ENCODE measurements at places on chromosomes 5 and 9.

DNA sequence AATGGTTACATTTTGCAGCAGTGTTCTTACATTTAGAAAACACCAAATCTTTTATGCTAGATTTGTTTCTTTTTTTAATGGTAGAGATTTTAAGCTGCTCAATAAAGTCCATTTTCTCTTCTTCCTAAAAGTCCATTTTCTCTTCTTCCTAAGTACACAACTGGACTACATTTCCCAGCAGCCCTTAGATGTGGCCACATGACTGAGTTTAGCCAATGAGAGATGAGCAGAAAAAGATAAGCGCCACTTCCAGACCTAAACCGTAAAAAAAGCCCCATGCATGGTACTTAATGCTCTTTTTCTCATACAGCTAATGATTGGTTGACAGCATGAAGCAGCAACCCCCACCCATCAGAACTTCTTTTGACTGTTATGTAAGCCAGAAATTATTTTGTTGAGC, 206.7 kb downstream of the FAM114A2 start:
- peak; percentile 53 for DNase-seq

DNA sequence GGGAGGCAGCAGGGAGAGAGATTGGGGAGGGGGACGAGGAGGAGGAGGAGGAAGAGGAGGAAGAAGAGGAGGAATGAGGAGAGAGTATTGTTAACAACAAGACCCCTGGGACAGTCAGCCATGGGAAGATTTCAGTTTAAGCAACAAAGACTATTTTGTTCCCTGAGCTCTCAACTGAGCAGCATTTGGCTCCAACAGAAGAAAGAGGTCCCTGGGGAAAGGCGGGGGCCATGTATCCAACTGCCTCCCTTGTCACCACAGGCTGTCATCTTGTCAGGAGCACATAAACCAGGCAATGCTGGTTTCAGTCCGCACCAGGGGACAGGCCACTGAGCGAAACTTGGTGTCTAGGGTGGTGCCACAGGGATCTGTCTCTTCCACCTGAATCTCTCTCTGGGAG, 316.1 kb downstream of the TLE1 start:
- no peak for DNase-seq

DNA sequence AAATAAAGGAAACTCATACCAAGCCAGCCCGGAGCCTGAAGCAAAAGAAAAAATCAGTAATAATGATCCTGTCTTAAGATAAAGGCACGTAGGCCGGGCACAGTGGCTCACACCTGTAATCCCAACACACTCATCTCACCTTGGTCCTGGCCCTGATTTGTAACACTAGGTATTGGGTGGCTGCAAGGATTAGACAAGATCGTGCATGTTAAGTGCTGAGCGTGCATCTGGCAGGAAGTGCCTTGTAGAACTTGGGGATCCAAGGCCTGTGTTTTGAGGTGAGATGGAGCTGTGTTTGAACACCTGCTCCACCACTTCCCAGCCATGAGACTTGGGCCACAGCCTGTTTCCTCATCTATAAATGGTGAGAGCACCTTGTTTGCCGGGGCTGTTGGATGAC, 41.5 kb downstream of the SPRY4 start:
- peak; percentile 46 for DNase-seq

DNA sequence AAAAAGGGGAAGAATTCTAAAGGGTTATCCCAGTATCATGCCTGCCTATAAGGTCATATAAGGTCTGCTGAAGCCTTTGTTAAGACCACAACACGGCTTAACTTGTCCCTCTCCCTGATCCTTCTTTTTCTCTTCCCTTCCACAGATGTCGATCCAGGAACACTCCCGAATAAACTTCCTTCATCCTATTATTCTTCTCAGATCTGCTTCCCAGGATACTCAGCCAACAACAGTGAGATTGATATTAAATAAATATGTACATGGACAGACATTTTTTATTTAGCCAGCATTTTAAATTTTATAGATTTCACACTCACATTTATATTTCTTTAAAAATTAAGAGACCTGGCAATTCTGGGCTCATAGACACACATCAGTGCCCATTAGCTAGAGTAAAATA, 44.1 kb downstream of the DPYSL3 start:
- DNase-seq: no peak

DNA sequence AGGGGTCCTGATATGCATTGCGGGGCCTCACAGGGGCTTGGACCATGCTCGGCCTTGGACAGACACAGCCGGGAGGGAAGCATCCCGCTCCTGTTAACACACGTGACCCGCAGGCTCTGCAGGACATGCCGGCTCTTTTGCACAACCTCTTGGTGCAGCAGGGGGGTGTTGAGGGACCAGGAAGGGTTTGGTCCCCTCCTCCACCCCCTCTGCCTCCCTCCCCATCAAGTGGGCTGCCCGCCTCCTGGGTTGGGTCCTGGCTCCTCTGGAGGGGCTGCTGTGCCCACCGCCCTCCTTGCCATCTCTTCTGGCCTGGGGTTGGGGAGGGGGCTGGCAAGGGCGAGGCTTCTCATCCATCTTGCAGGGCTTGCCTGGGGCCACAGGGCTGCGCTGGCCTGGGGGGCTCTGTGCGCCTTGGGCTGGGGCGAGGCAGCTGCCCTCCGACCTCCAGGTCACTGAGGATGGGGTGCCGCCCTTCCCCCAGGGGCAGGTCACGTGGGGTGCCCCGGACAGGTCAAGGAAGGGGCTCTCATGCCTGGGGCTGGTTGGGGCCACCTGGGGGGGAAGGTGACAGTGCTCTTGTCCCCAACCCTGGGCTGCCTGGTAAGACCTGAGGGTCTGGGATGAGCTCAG, 16.8 kb upstream of the SLC9A3 start:
- DNase-seq: no peak

- DNase-seq: peak; percentile 56
Measured at GRCh38 chr9:111896942-111897600, 457 bp downstream of the UGCG start.

DNA sequence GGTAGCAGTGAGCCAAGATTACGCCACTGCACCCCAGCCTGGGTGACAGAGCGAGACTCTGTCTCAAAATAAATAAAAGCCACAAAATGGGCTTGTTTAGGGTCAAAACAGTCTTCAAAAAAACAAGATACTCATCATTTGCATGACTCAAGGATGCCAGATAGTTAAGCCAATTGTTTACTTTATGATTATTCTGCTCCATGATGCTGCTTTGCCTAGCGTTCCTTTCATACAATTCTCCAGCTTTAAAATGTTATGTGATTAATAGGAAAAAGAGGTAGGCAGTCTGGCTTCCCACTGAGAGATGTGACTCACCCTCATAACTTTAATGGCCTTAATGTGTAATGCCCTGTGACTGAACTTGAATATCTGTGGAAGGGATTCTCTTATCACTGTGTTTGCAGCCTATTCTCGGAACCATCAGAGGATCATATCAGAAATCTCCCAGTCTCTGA, 364.6 kb upstream of the TRPC7 start:
- peak; percentile 46 for DNase-seq

DNA sequence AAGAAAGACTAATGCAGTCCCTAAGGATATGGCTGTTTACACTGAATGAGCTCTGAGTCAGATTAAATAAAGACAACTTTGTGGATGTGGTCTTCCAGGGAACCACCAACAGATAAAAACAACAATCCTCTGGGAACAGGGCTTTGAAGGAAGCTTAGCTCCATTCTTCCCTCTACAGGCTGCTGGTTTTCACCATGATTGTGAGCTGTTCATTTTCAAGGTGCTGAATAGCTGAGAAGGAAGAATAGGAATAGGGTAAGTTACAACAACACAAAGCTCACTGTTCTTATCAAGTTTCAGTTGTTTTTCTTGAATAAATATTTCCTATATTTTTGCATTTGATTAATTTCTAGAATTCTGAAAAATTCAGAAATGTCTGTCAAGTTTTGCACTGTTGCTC, 25.9 kb upstream of the PTAR1 start:
- peak; percentile 15 for DNase-seq

DNA sequence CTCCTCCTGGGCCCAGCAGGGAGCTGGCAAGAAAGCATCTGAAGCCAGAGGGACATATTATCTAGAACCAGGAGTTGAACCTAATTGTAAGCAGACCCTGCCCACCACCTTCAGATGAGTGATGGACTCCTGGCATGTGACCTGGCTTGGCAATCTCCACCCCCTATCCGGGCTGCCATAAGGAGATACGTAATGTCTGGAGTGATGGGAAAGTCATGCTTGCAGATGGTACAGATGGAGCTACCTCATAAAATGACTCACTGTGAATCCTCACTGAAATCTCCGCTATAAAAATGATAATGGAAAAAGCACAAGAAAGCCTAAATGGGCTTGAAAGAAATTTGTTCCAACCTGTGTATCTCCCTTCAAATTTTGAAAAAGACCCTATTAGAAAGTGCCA, 157.5 kb downstream of the DMRT2 start:
- DNase-seq: no peak

- DNase-seq: no peak
Measured at GRCh38 chr5:72988769-72989168, 32.9 kb downstream of the FCHO2 start.

DNA sequence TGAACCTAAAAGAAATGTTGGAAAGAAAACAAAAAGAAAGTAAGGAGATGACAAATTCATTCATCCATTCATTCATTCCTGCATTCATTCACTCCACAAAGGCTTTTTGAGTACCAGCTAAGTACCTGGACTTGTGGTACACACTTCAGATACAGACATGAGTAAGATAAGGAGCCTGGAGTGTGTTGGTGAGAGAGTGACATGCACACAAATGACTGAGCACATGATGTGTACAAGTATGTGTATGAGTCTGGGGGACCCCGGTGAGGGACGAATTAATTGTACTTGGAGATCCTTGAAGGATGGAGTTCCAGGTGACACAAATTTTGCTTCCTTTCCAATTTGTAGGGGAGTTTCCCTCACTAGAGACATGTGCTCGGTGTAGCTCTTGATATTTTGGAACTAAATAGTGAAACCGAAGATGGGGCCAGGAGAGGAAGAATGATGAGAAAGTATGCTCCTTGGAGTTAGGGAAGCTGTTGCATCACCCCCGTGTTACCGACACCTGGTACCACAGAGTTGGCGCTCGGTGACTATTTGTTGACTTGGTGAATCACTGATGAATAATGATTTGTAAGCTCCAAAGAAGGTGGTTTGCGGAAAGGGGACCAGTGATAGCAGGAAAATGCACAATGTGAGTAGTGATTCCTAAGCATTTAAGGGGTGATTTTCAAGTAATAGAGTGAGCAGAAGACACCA, 509.8 kb downstream of the CCDC171 start:
- peak; percentile 96 for DNase-seq

DNA sequence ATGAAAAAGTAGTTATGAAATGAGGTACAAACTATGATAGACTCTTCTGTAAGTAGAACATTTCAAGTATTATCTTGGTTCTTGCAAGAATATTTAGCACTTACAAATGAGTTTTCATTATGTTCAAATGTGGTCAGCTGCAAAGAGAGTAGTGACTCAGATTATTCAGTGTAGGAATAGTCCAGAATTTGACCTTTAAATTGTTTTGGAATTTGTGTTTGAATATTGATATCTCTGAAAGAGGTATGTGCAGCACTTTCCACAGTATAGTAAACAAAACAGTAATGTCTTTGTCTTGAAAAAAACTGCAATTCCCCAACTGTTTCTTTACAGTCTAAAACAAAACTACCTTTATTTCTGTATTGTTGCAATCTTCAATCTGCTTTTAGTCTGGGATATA, 56.1 kb downstream of the WDR70 start:
- no peak for DNase-seq

- peak; percentile 45 for DNase-seq
Measured at GRCh38 chr9:135718616-135719015, 16.6 kb downstream of the KCNT1 start.

DNA sequence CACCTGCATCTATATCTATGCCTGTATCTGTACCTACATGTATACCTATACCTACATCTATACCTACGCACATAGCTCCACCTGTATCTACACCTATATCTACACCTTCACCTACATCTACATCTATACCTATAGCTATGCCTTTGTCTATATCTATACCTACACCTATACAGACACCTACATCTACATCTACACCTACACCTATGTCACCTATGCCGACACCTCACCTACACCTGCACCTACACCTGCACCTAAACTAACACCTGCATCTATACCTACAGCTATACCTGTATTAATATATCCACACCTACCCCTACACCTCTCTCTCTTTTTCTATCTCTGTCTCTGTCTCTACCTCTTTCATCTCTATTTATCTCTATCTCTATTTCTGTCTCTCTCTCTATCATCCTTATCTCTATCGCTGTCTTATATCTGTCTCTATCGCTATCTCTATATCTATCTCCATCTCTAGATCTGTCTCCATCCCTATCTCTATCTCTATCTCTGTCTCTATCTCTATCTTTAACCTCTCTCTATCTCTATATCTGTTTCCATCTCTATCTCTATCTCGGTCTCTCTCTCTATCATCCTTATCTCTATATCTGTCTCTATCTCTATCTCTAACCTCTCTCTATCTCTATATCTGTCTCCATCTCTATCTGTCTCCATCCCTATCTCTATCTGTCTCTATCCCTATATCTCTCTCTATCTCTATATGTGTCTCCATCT, 37.9 kb downstream of the IRX4 start:
- DNase-seq: no peak

DNA sequence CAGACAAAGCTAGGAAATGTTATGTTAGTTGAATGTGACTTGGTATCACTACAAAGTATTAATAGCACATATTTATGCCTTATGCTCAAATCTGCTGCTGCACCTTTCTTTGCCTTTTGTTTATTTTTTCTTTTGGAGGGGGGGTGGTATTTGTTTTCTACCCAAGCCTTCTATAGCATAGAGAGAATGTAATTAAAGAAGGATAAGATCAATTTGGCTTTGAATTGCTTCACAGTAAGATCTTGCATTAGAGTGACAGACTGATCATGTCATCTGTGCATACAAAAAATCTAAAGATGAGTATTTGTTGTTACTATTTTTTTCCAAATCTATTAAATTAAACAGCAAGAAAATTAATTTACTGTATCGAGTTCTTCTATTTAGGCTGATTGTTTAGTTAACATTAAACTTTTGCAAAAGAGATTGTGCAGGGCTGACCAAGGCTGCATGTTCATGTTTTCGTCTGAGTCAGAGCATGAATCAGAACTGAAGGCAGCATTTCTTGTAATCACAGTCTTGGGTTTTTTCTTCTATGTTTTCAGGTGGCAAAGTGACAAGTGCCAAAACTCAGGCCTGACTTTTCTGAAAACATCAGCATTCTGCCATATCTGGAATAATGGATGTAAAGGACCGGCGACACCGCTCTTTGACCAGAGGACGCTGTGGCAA, 1007.1 kb upstream of the WWC1 start:
- DNase-seq: peak; percentile 18

DNA sequence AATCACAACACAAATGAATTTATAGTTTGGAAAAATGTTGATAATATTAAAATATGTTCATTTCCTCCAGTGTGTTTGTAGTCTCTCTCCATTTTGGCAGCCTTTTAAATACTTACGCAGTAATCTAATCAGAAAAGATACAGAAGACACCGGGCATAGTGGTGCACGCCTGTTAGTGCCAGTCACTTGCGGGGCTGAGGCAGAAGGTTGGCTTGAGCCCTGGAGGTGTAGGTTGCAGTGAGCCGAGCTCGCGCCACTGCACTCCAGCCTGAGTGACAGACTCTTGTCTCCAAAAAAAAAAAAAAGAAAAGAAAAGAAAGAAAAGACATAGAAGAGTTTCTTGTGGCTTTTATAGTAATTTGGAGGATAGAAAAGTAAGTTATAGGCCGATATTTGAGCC, 41.9 kb downstream of the NDFIP1 start:
- DNase-seq: no peak

Data from RWPE1 (cell line).